Activated naive CD4-positive, alpha-beta T cell treated with anti-CD3 and anti-CD28 coated beads, Interleukin-2, amount 50 U/mL, for 16 hours (primary cell): ENCODE measurements at places on chromosomes 5 and 9.

DNA sequence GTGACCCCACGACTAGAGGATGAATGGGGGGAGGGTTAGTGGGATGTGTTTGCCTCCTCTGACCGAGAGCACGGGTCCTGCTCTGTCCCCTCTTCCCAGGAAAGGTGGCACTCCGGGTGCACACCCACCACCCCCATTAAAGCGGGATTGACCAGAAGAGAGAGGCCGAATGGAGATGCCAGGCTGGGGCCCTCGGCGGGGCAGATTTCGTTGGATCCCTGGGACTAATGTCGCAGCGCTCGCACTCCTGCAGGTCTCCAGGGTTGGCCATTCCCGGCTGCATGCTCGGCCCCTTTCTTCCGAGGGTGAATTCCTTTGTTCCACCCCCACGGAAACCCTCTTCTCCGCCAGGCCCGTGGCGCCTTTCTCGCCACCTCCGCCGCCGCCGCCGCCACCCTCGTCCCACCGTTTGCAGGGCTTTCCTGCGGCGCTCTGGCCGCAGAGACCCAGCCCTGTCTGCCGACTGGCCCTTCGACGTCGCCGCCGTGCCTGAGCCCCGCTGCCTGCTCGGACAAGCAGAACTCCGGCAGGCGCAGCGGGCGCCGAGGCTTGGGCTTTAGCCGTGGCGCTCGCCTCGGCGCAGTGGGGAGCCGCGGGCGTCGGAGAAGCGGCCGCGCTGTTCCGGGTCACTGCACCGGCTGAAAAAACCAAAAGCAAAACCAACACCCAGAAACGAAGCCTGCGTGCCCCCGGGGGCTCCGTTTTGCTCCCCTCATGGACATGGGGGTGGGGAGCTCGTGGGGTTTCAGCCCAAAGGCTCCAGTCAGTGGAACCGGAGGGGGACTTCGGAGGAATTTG, 11.8 kb downstream of the LMX1B start:
- DNase-seq, result no peak

GRCh38 chr5:11076945-11077613, 316.0 kb upstream of the DAP start:
- DNase-seq, result no peak

- no peak for DNase-seq
Observed at GRCh38 chr5:12691330-12691729, 787.1 kb upstream of the CTNND2 start.

DNA sequence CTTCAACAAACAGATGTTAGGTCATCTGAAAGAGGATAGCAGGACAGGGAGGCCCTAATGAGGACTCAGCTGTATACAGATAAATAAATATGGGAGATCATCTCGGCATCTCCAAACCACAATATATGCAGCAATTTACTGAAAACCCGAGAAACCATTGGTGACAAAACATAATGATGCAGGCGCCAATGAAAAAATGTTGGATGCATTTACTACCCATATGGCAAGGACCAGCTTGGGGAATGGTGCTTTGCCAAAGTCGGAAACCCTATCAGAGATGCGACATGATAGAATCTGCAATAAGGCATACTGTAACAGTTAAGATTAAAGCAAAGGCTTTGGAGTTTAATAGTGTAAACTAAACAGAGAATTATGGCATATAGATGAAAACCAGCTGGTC, 92.0 kb downstream of the SNCAIP start:
- no peak for DNase-seq

GRCh38 chr5:67381236-67381880, 184.8 kb upstream of the CD180 start:
- no peak for DNase-seq

GRCh38 chr5:62038024-62038423, 268.0 kb upstream of the KIF2A start:
- no peak for DNase-seq

- DNase-seq, result no peak
Observed at GRCh38 chr9:99491408-99492158, 269.5 kb downstream of the SEC61B start.

DNA sequence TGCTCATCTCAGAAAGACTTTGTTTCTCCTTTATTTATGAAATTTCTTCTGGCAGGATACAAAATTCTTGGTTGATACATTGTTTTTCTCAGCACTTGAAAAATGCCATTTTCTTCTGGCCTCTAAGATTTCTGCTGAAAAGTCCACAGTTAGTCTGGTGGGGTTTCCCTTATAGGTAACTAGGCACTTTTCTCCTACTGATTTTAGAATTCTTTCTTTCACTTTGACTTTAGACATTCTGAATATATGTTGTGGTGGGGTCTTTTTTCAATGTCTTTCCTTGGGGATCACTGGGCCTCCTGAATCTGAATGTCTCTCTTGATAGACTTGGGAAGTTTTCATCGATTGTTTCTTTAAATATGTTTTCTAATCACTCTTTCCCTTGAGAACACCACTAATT, 79.6 kb downstream of the CETN3 start:
- no peak for DNase-seq

DNA sequence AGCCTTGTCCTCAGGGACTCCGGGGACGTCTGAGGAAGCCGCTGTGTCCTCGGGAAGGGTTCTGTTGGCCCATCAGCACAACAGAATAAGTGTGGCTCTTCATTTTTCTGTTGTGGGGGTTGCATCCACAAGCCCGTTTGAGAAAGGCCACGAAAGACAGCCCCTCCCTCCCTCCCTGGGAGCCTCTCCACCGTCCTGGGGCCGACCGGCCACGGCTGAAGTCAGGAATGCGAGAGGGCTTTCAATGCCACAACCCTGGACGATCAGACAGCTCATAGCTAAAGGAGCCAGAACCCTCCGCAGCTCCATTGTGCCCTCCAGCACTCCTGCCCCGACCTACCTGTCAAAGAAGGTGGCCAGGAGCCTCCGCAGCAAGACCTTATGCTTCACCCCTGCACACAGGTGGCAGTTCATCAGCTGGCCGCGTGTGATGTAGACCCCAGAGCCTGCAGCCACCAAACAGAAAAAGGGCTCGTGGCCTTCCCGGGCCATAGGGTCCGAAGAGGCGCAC, 52.4 kb upstream of the UBAC1 start:
- no peak for DNase-seq

DNA sequence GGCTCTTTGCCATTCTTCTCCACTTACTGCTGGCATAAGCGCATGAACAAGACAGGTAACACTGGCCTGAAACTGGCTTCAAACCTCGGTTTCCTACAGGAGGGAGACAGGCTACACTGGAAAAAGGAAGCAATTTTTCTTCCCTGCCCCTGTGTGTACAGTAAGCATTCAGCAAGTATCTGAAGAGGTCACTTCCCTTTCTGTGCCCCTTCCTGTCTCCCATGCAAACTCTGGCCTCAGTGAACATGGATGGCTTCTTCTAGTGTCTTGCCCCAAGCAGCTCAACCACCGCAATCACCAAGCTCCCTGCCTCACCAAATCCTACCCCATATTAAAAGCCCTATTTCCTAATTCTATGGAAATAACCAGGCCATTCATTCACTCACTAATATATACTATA, 42.4 kb downstream of the SERINC5 start:
- DNase-seq, result no peak
